Vagina (tissue), 2 donors: ENCODE measurements at places on chromosomes 2 and 18. TPM values are rescaled to one million over a fixed set of nuclear protein-coding genes. Genes with fewer than 3 reads are reported as not detected.

Gene SLC8A1
- 40.8 TPM for total RNA-seq

Gene CNTNAP5
- not detected for total RNA-seq

Gene CDH20
- total RNA-seq: not detected

Gene IL18RAP
- total RNA-seq: 5.9 TPM

Gene REG1B
- total RNA-seq: not detected

Gene FAM237A
- not detected for total RNA-seq

Gene PUM2
- 76.6 TPM for total RNA-seq

Gene INHBB
- total RNA-seq: 19.4 TPM

Gene CPLX4
- total RNA-seq: not detected

Gene SPR
- total RNA-seq: 45.7 TPM

Gene MARCO
- total RNA-seq: 5.6 TPM

Gene TUBB8B
- total RNA-seq: 1.7 TPM

Gene SETBP1
- 38.1 TPM for total RNA-seq

Gene CCDC102B
- total RNA-seq: 6.4 TPM

Gene SULT6B1
- not detected for total RNA-seq

- no peaks in the 10 kb centered on the region for H3K27me3 ChIP-seq
- H3K36me3 ChIP-seq: no peaks in the 10 kb centered on the region
- H3K27ac ChIP-seq: no peak overlapping the region
- no peak overlapping the region for H3K4me3 ChIP-seq
- no peaks in the 10 kb centered on the region for H3K4me1 ChIP-seq
Observed at GRCh38 chr18:43078478-43079092, 36.9 kb downstream of the RIT2 start.

- no peaks in the 10 kb centered on the region for H3K27me3 ChIP-seq
Observed at GRCh38 chr18:11526675-11527074, 82.7 kb upstream of the SLC35G4 start.

GRCh38 chr18:72119082-72119481, 425.1 kb downstream of the CBLN2 start:
- H3K27ac ChIP-seq: no peak overlapping the region
- no peaks in the 10 kb centered on the region for H3K27me3 ChIP-seq
- no peak overlapping the region for H3K4me3 ChIP-seq
- DNase-seq: no peak

GRCh38 chr18:30280861-30281470, 761.6 kb downstream of the DSC3 start:
- H3K27ac ChIP-seq: no peak overlapping the region
- H3K4me3 ChIP-seq: no peak overlapping the region
- no peak for DNase-seq
- H3K4me1 ChIP-seq: no peaks in the 10 kb centered on the region
- H3K36me3 ChIP-seq: no peaks in the 10 kb centered on the region

- no peak overlapping the region for H3K27ac ChIP-seq
- no peak for DNase-seq
- no peaks in the 10 kb centered on the region for H3K36me3 ChIP-seq
- H3K27me3 ChIP-seq: no peaks in the 10 kb centered on the region
- no peak overlapping the region for H3K4me3 ChIP-seq
- no peaks in the 10 kb centered on the region for H3K4me1 ChIP-seq
Observed at GRCh38 chr18:62555135-62555534, 32.3 kb downstream of the ZCCHC2 start.

- H3K27ac ChIP-seq: no peak overlapping the region
- H3K27me3 ChIP-seq: no peaks in the 10 kb centered on the region
- peaks cover 4% of the 10 kb centered on the region for H3K36me3 ChIP-seq
- H3K4me3 ChIP-seq: no peak overlapping the region
Observed at GRCh38 chr18:13103366-13103765, 112.2 kb downstream of the CEP192 start.

DNA sequence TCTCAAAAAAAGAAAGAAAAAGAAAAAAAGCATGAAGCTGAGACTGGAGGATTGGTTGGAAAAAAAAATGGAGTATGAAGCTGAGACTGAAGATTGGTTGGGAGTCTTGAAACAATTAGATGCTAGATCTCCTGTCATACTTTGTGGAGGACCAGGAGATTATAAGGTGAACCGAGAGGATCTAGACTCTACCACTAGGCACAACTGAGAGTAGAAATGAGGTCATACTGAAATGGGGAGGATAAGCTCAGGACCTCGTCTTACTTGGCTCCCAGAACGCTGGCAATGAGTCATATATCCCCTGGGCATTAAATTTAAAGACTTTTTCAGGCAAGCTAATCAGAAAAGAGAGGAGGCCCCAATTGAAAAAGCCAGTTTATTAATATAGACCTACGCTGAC, 3.3 kb upstream of the ORC2 start:
- no peak for DNase-seq
- H3K27me3 ChIP-seq: no peaks in the 10 kb centered on the region
- H3K4me1 ChIP-seq: peaks cover 18% of the 10 kb centered on the region
- no peaks in the 10 kb centered on the region for H3K36me3 ChIP-seq
- no peak overlapping the region for H3K27ac ChIP-seq

DNA sequence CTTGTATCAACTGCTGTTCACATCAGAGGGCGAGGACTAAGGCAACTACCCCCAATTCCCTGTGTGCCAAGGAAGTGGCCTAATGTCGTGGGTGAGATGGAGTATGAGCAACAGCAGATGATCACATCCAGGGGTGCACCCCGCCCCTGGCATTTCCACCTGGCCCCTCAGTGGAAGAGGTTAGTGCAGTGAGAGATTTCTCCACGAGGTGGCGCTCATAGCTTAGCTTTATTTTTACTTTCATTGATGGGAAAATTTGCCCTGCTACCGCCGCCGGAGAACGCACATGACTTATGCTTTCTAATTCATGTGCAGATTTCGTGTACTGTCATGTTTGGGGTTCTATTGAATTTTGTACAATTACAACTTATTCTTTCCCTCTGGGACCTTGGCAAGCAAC, 470.6 kb upstream of the MEX3C start:
- H3K36me3 ChIP-seq: no peaks in the 10 kb centered on the region
- no peak for DNase-seq
- no peaks in the 10 kb centered on the region for H3K4me1 ChIP-seq
- H3K27ac ChIP-seq: no peak overlapping the region
- no peaks in the 10 kb centered on the region for H3K27me3 ChIP-seq
- H3K4me3 ChIP-seq: no peak overlapping the region

DNA sequence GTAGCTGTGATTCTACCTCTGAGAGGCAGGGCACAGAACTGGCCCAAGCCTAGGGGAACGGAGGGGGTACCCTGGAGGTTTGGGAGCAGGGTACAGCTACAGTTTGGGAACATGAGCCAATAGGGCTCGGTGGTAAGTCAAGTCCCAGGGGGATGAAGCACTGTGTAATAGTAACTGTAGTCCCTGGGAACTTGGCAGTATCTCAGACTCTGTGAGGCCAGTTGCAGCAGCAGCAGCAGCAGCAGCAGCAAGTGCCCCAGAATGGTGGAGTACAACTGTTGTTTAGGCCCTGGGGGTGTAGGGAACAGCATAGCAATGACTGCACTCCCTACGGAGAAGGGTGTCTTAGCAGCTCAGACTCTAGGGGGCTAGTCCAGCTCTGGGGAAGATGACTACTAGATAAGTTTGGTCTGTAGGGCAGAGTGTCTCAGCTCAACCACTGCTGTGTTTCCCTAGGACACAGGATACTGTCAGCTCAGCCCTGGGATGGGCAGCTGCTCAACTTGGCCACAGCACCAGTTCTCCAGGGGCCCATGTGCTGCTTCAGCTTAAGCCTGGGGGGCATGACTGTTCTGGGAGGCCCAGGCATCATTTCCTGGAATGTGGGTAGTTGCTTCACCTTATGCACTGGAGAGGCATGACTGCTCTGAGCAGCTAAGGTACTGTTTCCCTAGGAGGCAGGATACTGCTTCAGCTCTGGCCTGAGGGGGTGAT, 20.5 kb downstream of the CARF start:
- H3K4me1 ChIP-seq: no peaks in the 10 kb centered on the region
- no peak for DNase-seq
- no peaks in the 10 kb centered on the region for H3K27me3 ChIP-seq
- H3K36me3 ChIP-seq: no peaks in the 10 kb centered on the region

GRCh38 chr2:3104261-3104660, 273.4 kb downstream of the EIPR1 start:
- no peaks in the 10 kb centered on the region for H3K27me3 ChIP-seq
- DNase-seq: no peak
- no peak overlapping the region for H3K27ac ChIP-seq
- H3K4me1 ChIP-seq: no peaks in the 10 kb centered on the region

- no peak for DNase-seq
- no peaks in the 10 kb centered on the region for H3K36me3 ChIP-seq
- H3K27me3 ChIP-seq: no peaks in the 10 kb centered on the region
- no peak overlapping the region for H3K4me3 ChIP-seq
Observed at GRCh38 chr2:36615222-36615621, 17.3 kb upstream of the FEZ2 start.

GRCh38 chr2:238996331-238997136, 148.6 kb downstream of the TWIST2 start:
- no peak for DNase-seq
- no peak overlapping the region for H3K4me3 ChIP-seq
- no peak overlapping the region for H3K27ac ChIP-seq
- H3K4me1 ChIP-seq: no peaks in the 10 kb centered on the region
